Activated CD8-positive, alpha-beta memory T cell treated with anti-CD3 and anti-CD28 coated beads for 4 hours (primary cell): ENCODE measurements at places on chromosomes 6 and 20.

DNA sequence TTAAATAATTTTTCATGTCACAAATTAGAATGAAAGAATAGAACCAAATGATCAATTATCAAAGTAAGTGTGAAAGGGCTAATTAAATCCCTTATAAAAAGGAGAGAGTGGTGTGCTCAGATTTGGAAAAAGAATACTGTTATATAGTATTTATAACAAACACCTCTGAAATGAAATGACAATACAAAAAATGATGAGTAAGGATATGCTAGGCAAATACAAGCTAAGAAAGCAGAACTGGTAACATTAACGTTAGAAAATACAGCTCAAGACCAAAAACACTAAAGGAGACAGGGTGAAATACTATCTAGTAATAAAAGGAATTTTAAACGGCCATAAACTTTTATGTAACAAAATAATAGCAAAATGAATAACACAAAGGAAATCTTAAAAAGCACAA lies 324.2 kb upstream of the RUNX2 start:
- DNase-seq, result no peak

GRCh38 chr6:166005401-166005943 lies 162.2 kb downstream of the TBXT start:
- DNase-seq, result no peak

GRCh38 chr6:108497883-108498282 lies 62.8 kb upstream of the FOXO3 start:
- DNase-seq, result no peak

DNA sequence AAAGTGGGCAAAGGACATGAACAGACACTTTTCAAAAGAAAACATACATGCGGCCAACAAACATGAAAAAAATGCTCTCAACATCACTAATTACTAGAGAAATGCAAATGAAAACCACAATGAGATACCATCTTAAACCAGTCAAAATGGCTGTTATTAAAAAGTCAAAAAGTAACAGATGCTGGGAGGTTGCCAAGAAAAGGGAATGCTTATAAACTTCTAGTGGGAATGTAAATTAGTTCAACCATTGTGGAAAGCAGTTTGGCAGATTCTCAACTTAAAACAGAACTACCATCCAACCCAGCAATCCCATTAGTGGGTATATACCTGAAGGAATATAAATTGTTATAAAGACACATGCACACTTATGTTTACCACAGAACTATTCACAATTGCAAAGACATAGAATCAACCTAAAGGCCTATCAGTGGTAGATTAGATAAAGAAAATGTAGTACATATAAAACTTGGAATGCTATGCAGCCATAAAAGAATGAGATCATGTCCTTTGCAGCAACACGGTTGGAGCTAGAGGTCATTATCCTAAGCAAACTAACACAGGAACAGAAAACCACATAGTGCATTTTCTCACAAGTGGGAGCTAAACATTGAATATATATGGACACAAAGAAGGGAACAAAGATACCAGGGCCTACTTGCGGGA lies 16.3 kb downstream of the CENPQ start:
- DNase-seq, result no peak
